ENCODE measurements at places on chromosomes 4 and X.
A peak's percentile ranks its signal among the peaks of the same experiment; 100 is the strongest.

DNA sequence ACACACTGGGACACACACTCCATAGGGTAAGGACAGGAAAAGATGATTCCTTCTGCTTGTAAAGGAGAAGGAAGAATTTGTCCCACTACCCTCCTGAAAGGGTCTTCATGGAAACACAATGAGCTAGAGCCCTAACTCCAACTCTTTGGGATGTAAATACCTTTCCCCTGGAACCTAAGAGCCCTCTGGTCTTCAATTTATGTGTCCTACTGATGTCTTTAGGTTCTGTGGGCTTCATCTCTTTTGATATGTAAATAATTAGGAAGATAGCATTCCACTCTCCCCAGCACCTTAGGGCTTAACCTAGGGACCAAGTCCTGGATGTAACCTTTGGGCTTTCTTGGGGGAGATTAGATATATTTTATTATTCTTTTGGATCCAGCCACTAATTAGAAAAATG, 38.3 kb downstream of the PF4 start:
- DNase-seq: no peak

DNA sequence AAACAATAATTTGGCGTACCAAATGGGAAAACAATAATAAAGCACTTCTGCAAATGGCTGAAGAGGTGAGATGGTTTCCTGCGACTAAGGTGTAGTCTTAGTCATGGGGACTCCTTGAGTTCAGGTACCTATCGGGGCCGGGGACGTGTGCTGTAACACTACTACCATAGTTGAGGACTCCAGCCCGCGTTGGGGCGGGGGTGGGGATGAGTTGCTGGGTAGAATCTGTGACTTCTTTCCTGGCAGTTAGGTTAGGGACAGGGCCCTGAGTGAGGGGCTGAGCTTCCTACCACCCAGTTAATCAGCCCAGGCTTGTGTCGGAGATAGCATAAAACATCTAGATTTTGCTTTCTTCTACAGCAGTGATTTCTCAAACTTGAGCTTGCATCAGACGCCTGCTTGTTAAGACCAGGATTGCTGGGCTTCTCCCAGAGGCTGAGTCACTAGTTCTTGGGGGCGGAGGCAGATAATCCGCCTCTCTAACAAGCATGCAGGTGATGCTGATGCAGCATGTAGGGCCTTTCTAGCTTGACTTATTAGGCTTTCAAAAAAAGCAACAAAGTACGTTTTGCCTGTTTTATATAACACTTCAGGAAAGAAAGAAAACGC, 30.2 kb downstream of the RBBP7 start:
- DNase-seq: peak; percentile 72

DNA sequence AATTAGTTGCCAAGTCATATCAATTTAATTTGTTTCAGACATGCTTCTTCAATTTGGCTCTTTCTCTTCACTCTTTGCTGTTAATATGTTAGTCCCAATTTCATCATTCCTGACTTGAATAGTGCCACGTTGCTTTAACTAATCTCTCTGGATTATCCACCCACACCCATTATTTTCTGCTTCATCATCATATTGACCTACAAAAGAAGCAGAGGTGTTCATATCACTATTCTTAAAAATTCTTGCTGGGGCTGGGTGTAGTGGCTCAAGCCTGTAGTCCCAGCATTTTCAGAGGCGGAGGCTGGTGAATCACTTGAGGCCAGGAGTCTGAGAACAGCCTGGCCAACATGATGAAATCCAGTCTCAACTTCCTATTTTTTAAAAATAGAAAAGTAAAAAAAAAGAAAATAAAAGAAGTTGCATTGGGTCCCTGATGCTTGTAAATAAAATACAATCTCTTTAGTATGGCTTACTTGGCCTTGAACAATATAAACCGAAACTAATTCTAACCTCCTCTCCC, 65.7 kb upstream of the KCNIP4 start:
- peak; percentile 16 for DNase-seq

DNA sequence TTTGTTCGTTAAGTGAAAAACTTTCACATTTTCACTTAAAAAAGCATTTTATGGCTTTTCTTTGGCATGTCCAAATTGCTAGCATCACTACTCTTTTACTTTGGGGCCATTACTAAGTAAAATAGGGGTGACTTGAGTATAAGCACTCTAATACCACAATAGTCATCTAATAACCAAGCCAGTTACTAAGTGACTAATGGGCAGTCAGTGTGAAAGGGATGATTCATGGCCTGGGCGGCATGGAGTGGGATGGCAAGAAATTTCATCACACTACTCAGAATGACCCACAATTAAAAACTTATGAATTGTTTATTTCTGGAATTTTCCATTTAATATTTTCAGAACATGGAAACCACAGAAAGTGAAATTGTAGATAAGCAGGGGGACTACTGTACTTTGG, 60.9 kb downstream of the BMP15 start:
- no peak for DNase-seq

GRCh38 chr4:73589261-73589847, 30.9 kb downstream of the RASSF6 start:
- peak; percentile 69 for DNase-seq

- DNase-seq: no peak
These were observed 5.0 kb upstream of the FBXW7 start for GRCh38 chr4:152540941-152541340.

DNA sequence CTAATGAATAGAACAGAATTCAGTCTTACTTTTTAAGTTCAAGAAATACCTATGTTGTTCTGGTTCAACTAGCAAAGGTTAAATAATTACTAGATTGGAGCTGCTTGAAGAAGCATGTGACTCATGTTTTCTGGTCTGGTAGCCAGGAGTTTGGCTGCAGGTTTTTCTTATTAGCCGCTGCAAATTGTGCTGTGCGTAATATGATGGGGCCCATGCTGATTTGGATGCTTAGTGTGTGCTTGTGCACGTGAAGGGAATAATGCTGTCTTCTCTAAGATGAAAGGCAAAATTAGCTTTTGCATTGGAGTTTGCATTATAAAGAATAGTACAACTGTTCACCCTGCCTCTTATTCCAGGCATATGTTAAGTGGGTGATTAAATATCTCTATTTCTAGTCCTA, 219.6 kb downstream of the SNCA start:
- peak; percentile 2 for DNase-seq

- DNase-seq: no peak
These were observed 538.7 kb upstream of the NR3C2 start for GRCh38 chr4:148980782-148981480.

- DNase-seq: no peak
These were observed 8.2 kb downstream of the SH3KBP1 start for GRCh38 chrX:19879181-19879580.

- DNase-seq: peak; percentile 42
These were observed 28.1 kb downstream of the SLC25A43 start for GRCh38 chrX:119427024-119427794.

DNA sequence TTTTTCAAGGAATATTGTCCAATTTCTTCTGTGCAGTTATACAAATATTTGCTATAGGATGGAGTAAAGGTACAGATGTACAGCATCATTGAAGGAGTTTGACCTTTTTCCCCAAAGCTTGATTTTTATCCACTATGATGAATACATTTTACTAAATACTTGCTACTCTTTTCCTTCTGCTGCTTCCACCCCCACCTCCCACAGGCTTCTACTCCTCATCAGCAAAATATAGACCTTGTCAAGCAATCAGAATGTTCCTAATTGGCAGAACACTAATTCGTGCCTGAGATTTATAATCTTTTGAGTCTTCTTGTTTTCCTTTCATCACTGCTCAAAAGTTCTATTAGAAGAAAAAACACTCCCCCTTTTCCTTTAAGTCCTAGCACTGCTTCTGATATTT, 3.8 kb upstream of the THAP9 start:
- DNase-seq: no peak

- peak; percentile 8 for DNase-seq
These were observed 281.3 kb downstream of the PTTG2 start for GRCh38 chr4:38241541-38241940.

GRCh38 chr4:53476232-53477037, 99.0 kb downstream of the FIP1L1 start:
- DNase-seq: peak; percentile 99

GRCh38 chr4:175330652-175331051, 412.5 kb downstream of the ADAM29 start:
- peak; percentile 55 for DNase-seq

GRCh38 chr4:54553001-54553400, 104.8 kb upstream of the KIT start:
- peak; percentile 71 for DNase-seq

Measured in fibroblast of skin of right quadriceps (primary cell).